ENCODE measurements at places on chromosomes 3 and 15.

- no peak for DNase-seq
These were observed 207.6 kb upstream of the AZI2 start for GRCh38 chr3:28556195-28556594.

GRCh38 chr15:37083610-37084009 is 16.7 kb downstream of the MEIS2 start:
- DNase-seq = no peak

DNA sequence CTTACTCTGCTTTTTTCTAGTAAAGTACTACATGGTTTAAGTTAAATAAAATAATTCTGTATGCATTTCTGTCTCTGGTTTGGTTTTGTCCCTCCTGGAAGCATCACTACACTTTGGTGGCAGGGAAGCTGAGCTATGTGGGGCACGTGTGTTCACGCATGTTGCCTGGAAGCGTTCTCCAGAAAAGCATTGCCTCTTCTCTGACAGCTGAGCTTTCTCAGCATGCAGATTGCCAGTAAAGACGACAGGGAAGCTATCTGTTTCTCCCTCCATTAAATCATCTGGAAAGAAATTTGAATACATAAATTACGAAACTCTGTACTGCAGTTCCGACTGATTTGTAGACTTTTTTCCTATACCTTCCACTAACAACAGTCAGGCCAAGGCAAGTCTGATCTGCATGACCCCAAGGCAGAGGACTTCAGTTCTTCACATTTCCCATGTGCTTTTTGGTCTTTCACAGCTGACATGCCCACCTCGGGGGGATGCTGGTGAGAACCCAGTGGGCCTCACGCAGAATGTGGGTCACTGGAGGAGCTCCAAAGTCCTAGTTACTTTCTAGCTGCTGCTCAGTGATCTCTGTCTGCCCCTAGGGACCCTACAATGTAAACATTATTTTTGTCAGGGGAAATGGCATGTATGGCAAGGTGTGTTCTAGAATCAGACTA is 43.0 kb downstream of the PGPEP1L start:
- DNase-seq = no peak

- DNase-seq = no peak
These were observed 819 bp downstream of the KLHL40 start for GRCh38 chr3:42685891-42686820.

- DNase-seq = no peak
These were observed 15.2 kb downstream of the IVD start for GRCh38 chr15:40420793-40421192.

DNA sequence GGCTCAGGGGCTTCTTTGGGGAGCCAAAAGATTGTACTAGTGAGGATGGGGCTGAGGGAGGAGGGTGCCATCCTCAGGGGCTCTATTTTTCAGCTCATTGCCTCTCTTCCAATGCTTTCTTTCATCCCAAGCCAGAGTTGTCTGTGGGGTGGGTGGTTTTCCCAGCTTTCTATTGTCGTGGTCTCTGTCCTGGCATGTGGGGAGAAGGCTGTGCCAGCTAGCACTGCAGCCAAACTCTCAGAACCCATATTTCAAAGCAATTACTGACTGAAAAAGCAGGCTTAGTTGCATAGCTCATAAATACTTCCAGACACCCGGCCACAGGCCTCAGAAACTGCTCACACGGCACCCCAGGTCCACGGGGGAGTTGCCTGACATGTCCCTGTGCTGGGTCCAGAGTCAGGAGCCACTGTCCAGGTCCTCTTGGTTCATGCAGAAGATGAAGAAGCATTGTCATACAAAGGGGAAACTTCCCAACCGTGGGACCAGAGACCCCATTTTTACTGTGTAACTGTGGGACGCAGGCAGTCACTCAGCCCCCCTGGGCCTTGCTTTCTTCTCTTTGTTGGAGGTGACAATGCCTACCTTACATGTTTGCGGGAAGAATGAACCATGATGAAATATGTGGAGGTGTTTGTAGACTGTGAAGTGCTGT is 27.6 kb downstream of the FGD5 start:
- no peak for DNase-seq

- DNase-seq = no peak
These were observed 16.9 kb downstream of the THBS1 start for GRCh38 chr15:39597751-39598185.

GRCh38 chr3:45792516-45793172 is 3.7 kb downstream of the SLC6A20 start:
- DNase-seq = no peak

DNA sequence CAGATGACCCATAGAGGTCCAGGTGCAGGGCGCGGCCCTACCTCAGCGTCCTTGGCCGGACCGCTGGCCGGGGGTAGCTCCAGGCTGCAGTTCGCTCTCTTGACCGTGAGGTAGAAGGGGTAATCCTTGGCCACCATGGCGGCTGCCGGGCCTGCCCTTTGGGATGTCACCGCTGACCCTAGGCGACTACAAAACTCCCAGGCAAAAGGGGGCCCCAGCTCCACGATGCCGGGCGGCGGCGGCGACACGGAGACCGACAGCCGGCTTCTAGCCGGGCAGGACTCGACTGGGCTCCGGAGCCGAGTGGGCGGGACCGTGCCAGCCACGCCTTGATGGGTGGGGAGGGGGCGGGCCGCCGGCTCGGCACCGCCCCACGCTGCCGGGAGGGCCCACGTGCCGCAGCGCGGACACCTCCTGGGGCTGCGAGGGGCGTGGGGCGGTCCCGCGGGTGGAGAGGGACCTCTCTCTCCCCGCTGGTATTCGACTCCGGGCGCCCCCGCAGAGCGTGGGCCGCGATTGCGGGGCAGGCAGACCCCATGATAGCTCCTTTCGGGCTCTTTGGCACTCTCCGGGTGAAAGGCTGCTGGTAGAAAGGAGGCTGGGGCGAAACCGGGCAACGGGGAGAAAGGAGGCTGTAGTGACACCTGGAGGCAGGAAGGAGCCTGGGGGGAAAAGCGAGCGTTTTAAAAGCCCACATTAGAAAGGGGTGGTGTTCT is at the start of gene ARHGEF3:
ARHGEF3 (minus strand) TSS at position 288 of the 716 bp plus-strand sequence; CDS start at position 137, 151 bp downstream.
- DNase-seq = peak; percentile 78

- no peak for DNase-seq
These were observed 2.2 kb downstream of the LRCH3 start for GRCh38 chr3:197793247-197793646.

- DNase-seq = no peak
These were observed 48.1 kb downstream of the STARD5 start for GRCh38 chr15:81275711-81276392.

- no peak for DNase-seq
These were observed 36.6 kb upstream of the SH3GL3 start for GRCh38 chr15:83410532-83410931.

DNA sequence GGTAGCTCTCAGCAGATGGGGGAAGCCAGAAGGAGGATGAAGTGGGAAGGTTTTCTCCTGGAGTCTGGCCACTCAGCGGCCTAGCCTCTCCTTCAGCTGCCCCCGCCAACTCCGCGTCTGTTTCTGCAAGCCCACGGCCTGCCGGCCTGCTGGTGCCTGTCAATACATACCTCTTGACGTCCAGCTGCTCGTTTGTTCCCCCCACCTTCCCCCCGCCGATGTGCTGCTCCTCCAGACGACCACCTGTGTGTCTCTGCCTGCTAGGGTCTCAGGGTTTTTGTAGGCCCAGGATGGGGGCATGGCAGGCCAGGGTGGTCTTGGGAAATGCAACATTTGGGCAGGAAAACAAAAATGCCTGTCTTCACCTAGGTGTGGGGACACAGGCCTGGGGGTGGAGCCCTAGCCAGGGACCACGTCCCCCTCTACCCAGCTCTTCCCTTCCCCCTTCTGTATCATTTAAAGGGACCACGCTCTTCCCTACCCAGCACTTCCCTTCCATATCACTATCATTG is 137.8 kb downstream of the ALCAM start:
- DNase-seq = no peak

DNA sequence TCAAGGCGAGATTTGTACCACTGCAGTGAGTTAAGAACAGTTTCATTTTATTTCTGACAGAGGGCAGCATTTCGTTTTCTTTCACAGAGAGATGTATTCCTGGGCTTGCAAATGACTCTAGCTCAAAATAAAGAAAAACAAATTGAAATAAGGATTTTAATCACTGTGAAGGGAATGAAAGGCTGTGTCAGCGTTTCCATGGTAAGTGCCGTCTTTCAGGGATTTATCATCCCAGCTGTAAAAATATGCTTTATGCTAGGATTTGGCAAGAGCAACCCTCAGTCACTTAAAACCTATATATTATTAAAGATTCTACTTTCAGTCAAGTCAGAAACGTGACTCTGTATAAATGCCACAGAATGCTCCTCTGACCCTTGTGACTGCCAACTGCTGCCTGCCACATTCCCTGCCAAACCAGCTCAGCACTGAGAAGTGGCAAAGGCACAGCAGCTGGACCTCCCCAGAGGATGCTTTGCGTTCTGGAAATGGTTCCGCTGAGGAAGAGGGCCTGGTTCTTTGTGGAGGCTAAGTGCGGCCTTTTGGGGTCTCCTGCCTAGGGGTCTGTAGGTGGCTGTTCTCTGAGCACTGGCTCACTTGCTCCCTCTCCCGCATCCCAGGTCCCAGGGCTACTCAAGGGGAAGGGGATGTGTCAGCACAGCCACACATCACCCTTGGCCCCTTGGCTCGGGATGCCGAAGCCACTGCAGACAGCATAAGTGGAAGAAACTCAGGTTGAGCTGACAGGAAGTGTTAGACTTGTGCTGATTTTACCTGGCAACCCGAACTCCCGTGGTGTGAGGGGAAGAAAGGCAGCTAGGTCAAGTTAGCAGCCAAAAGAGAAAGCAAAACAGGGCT is 56.6 kb upstream of the POMGNT2 start:
- DNase-seq = peak; percentile 10

All from stimulated activated CD8-positive, alpha-beta memory T cell treated with anti-CD3 and anti-CD28 coated beads, Interleukin-4, amount 100 ng/mL, for 24 hours (primary cell).